ENCODE measurements at places on chromosomes 7 and 10.

- H3K4me1 ChIP-seq, result peaks cover 13% of the 10 kb centered on the region
- no peak overlapping the region for H3K4me3 ChIP-seq
- H3K27me3 ChIP-seq, result no peaks in the 10 kb centered on the region
- DNase-seq, result no peak
These were observed 161.6 kb upstream of the PPP2R2D start for GRCh38 chr10:131739206-131739605.

GRCh38 chr7:44978511-44979366, at the start of gene MYO1G:
TSS of gene MYO1G (minus strand) at chr7:44979015. CDS start at chr7:44978961, 54 bp downstream.
- no peaks in the 10 kb centered on the region for H3K27me3 ChIP-seq
- H3K27ac ChIP-seq, result peak within 1 kb of the TSS; percentile 74
- H3K4me1 ChIP-seq, result peaks cover 32% of the 10 kb centered on the region

DNA sequence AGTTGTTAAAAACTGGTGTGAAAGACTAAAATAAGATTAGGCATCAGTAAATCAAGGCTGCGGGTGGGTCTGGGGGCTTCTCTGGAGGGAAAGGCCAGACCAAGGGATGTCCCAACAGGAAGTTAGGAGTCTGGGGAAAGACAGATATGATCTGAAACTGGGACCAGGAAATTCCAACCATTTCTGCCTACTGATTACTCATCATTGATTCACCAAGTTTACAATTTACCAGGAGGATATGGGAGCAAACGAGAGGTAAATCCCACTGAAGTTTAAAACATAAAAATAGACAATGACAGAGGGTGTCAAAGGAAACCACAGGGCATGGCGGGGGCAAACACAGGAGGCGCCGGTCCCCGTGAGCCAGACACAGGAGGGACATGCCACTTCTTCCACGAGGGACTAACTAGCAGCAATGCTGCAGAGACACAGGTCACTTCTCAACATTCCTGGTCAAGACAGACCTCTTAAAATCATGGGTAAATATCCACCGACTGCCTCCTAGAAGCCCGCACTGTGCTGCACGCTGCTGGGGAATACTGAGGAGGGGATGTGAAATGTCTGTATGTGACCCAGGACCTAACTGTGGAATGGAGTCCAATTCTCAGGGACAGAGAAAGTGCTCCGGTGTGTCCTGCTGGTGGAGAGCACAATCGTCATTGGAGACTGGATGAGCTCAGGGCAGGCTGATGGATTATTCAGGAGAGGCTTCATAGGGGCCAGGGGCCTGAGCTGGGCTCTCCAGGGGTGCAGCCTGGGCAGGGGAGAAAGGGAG, 153.4 kb upstream of the KLF14 start:
- no peaks in the 10 kb centered on the region for H3K36me3 ChIP-seq
- peaks cover 85% of the 10 kb centered on the region for H3K4me1 ChIP-seq
- H3K4me3 ChIP-seq, result no peak overlapping the region
- no peak for DNase-seq

- H3K27ac ChIP-seq, result no peak overlapping the region
- no peaks in the 10 kb centered on the region for H3K27me3 ChIP-seq
- no peak for DNase-seq
These were observed 137.1 kb downstream of the ZNF365 start for GRCh38 chr10:62511238-62511637.

DNA sequence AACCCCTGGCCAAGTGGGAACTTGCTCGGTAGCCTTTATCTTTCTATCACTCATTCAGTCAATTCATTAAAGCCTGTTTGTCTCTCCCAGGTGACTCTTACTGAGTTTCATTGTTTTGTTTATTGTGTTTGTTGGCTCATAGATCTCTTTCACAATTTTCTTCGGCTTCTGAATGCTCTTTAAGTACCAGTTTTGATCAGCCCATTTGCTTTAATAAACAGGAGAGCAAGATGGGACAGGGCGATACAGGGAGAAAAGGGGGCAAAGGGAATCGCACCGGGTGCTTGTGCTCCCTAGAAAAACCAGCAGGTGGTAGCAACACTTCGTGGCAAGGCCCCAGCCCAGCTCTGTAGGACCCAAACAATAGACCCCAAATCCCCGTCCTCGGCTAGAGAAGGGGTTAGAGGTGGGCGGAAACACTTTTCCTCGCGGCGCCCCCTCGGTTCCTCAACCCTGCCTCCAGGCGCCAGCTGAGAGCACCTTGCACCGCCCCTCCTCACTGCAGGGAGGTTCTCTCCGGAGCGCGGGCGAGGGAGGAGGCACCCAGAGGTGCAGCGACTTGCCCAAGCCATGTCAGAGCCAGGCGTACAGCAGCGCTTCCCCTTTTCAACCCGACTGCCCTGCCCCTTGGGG, 1.0 kb upstream of the EPHB6 start:
- H3K4me1 ChIP-seq, result peaks cover 12% of the 10 kb centered on the region
- DNase-seq, result no peak
- peak overlapping the region; percentile 77 for H3K27ac ChIP-seq
- no peaks in the 10 kb centered on the region for H3K36me3 ChIP-seq

- H3K4me1 ChIP-seq, result peaks cover 21% of the 10 kb centered on the region
- no peak overlapping the region for H3K27ac ChIP-seq
- no peak overlapping the region for H3K4me3 ChIP-seq
- H3K36me3 ChIP-seq, result no peaks in the 10 kb centered on the region
- DNase-seq, result no peak
These were observed 7.4 kb downstream of the PPRC1 start for GRCh38 chr10:102140218-102140617.

- H3K4me3 ChIP-seq, result peak within 1 kb of the TSS; percentile 73
- H3K4me1 ChIP-seq, result peaks cover 59% of the 10 kb centered on the region
- H3K36me3 ChIP-seq, result peaks cover 24% of the 10 kb centered on the region
- DNase-seq, result peak; percentile 92
- H3K27ac ChIP-seq, result peak within 1 kb of the TSS; percentile 73
These were observed at the start of gene RPS24 for GRCh38 chr10:78033637-78034470. TSS of gene RPS24 (plus strand) at chr10:78033863. CDS start at chr10:78033902, 39 bp downstream.

DNA sequence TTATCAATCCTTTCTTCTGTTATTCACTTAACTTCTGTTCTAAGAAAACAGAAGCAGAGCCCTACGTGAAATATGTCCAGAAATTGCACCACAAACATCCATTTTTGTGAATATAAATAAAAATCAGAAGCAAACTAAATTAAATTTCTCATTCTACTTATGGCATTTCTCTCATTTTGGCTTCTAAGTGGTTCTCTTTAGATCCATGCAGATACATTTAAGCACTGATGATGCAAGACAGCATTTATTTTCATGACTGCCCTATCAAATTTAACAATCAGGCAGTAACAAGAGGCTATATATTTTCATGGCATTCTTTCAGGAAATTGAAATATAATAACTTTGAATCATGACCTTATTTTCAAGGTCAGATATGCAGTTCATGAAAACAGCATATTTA, 1049.6 kb downstream of the GRM8 start:
- no peak for DNase-seq
- no peak overlapping the region for H3K27ac ChIP-seq
- no peaks in the 10 kb centered on the region for H3K36me3 ChIP-seq
- H3K27me3 ChIP-seq, result no peaks in the 10 kb centered on the region
- no peaks in the 10 kb centered on the region for H3K4me1 ChIP-seq
- no peak overlapping the region for H3K4me3 ChIP-seq

DNA sequence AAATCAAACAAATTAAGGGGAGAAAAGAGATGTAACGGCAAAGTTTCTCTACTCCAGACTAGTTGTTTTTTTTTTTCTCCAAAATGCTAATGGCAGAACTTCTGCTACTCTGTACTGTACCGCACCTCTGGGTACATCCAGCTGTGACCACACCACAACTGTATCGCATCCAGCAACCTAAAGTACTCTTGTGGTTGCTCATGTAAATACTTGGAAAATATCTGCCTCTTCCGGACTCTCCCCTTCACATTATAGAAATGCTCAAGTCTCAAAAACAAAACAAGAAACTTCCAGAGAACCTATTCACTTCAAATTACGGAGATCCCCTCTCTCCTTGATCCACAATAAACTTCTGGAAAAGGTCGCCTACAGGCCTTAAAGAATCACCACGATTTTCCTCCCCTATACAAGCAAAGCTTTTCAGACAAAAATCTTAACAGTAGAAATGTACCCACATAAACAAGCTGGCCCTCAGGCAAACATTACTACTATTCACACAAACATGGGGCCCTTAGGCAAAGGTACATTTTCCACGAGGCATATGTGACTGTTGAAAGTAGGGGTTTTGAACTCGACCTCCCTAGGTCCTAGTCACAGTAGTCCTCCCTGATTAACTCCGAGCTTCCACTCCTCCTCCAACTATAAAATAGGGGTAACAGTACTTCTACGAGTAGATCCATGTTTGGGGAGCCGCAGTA, 222.9 kb upstream of the MKLN1 start:
- no peak for DNase-seq
- peak overlapping the region; percentile 44 for H3K4me3 ChIP-seq

DNA sequence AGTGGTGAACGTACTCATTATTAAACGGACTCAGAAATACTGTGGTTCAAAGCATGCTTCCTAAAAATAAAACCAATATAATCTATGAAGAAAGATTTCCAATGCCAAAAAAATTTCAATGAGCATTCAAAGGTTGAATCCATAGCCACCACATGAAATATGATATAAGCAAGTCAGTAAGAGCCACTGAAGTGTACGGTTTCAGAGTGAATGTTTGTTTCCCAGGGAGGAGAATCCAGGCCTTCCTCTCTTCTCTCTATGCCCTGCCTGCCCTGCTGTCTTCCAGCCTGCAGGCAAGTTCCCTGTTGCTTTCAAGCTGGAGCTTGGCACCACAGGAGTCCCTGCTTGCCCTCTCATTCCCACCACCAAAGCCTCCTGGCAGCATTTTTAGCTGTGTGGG, 1171.6 kb upstream of the C7orf33 start:
- no peak overlapping the region for H3K27ac ChIP-seq
- H3K36me3 ChIP-seq, result no peaks in the 10 kb centered on the region
- H3K4me3 ChIP-seq, result no peak overlapping the region
- no peaks in the 10 kb centered on the region for H3K27me3 ChIP-seq
- DNase-seq, result no peak

DNA sequence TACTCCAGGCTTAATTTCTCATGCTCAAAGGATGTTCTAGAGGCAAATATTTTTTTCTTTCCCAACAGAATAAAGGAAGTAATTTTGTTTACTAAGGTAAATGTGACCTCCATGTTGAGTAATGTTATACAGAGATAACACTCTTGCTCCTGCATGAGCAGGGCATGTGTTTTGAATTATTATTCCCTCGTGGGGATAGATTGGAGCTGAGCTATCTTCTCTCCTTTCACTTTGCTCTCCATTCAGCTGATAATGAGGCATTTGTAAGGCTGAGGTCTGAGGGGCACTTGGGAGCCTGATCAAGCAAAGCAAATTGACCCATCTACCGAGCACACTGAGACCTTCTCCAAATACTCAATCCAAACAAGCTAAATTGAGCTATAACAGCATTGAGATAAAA, 50.7 kb upstream of the GHITM start:
- H3K4me3 ChIP-seq, result no peak overlapping the region
- H3K27me3 ChIP-seq, result no peaks in the 10 kb centered on the region
- H3K27ac ChIP-seq, result no peak overlapping the region
- no peaks in the 10 kb centered on the region for H3K4me1 ChIP-seq
- DNase-seq, result no peak

All from tibial nerve (tissue), 4 donors.